LHCN-M2 (cell line): ENCODE measurements at places on chromosomes 3 and 15.

DNA sequence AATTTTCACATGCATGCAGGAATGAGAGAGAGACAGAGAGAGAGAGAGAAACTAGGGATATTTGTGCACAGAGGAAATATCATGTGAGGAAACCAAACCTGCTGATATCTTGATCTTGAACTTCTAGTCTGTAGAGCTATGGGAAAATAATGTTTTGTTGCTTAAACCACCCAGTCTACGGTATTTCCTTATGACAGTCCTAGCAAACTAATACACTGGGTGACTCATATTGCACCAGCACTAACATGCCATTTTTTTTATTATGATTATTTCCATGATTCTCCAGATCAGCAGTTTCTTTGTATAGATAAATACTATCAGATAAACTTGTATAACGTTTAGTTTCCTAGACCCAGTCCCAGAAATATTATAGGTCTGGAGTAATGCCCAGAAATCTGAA, 1259.0 kb downstream of the ZPLD1 start:
- no peak for DNase-seq

DNA sequence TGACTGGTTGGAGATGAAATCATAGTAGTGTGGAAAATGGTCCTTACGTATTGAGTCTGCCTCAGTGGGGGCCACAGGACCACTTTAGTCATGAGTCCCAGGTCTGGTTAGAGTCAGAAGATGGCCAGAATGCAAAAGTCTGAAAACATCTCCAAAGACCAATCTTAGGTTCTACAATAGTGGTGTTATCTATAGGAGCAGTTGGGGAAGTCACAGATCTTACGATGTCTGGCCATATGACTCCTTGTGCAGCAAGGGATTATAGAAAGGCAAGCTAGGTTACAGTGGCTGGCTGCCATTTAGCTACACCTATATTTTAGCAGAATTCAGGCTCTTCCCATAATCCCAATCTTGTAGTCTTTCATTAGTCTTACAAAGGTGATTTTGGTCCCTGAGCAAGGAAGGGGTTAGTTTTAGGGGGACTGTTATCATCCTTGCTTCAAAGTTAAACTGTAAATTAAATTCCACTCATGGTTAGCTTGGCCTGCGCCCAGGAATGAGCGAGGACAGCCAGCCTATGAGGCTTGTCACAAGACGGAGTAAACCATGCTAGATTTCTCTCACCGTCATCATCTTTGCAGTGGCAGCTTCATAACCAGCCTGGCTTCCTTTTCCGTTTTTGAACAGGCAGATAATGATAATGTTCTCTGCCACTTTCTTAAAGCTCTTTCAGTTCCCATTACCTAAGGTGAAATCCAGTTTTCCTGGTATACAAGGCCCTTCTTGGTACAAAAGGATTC, 134.1 kb downstream of the VPS8 start:
- no peak for DNase-seq

DNA sequence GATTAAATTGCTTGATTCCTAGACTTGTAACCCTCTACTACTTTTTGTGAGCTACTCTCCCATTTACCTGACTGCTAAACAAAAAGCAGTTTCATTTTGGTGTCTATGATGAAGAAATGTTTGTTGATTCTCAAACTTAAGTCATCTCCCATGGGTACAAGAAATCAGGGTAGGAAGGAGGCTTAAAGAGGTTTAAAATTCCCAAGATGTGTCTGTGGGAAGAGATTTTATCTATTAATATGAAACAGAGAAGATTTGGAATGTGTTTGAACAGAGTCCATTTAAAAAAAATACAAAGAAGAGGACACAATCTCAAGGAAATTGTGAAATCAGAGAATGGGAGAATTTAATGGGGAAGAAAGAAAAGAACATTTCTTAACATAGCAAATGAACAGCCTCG, 14.8 kb downstream of the P3H2 start:
- no peak for DNase-seq

DNA sequence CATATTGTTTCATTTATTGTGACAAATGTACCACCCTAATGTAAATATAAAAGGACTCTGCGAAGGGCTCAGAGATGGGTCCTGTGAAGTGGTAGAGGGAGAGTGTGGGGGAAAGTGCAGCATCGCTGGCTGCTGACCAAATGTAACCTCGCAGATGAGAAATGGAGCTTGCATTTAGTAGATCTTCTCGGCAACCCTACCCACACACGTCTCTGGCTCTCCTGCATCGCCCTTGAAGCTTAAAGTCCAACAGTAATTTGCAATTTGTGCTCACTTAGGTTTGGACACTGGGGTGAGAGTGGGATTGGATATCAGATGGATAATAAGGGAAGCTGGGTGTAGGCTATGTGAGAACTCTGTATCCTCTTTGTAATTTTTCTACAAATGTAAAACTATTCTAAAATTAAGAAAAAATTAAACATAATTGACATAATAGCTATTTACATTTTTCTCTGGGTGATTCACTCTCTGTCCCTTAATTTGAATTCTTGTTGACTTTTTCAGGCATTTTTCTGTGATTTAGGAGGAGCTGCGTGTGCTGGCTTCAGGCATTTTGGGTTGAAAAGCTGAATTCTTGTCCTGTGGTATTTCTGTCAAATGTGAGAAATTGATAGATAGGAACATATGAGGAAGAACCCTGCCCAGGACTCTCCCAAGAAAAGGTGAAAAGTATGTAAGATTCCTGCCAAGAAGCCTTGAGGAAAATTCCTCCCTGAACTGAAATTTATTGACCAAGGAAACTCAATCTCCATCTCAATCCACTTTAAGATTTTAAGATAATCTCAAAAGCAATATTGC, 524.7 kb upstream of the MCTP2 start:
- DNase-seq = no peak
